ENCODE measurements at places on chromosomes 11 and 22. TPM values are rescaled to one million over a fixed set of nuclear protein-coding genes. Genes with fewer than 3 reads are reported as not detected.

DNA sequence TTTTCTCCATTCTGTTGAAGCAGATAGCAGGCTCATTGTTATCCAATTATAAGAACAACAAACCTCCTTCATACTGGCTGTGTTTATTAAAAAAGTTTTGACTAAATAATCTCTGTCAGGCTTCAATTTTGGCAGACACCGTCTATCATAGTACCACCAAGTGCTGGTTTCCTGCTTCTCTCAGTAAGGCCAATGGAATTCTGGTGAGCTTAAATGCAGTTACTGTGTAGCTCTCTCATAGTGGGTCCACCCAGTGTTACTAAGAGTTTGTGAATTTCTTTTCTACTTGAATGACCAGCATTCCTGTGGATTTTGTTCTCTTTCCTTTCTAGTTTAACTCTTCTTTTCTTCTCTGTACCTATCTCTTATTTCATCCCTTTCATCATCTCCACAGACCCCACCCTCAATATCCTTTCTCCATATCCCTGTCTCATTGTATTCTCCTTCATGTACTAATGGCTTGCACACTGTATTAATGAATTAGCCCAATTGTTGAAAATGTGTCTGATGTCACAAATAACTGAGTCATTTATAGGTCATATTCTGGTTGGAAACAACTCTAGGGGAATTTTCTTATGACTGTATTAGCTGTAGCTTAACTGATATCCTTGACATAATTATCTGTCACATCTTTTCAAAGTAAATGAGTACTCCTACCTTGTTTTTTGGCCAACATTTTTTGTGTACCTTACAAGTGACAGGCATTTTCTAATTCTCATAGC, 372.1 kb downstream of the FAT3 start:
- H3K4me3 ChIP-seq: no peak overlapping the region
- H3K4me1 ChIP-seq: no peaks in the 10 kb centered on the region

DNA sequence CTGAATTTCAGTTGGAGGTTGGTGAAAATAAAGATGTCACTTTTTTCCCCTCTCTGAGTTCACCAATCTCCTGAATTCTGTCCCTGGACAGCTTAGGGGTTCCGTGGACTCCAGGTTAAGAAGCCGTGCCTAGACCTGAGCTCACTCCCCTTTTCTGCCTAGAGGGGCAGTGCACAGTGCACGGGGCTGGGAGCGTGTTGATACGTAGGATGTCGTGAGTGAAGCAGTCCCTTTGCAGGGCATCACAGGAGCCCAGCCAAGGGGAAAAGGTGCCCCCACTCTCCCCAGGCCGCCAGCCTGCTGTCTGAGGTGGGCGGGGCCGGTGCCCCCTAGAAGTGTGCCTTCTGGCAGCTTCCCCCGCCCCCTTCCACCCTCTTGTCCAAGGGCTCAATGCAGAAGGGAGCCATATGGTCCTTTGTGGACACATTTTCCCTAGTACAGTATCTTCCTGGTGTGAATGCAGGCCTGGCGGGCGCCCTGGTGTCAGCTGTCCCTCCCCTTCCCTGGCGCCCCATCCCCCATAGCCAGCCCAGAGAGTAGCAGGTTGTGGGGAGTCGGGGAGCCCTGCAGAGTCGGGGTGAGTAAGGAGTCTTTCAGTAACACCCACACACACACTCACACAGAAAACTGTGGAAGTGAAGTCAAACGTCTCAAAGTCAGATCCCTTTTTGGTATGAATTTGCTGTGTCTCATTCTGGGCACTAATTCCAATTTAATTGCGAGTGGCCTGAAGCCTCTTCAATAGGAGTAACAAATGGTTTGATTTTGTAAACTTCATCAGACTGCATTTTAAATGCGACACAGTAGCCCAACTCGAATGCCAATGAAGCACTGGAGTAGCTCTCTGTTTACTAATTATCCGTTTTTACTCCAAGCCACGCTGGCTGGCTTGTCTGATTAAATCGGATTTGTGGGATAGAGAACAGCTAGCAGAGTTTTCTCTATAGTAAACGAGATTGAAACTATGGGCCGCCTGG, 67.5 kb upstream of the NNMT start:
- no peaks in the 10 kb centered on the region for H3K36me3 ChIP-seq
- no peaks in the 10 kb centered on the region for H3K4me1 ChIP-seq
- DNase-seq: no peak
- no peak overlapping the region for H3K27ac ChIP-seq
- H3K27me3 ChIP-seq: no peaks in the 10 kb centered on the region

The MORC2 gene
- 2.4 TPM for polyA plus RNA-seq

DNA sequence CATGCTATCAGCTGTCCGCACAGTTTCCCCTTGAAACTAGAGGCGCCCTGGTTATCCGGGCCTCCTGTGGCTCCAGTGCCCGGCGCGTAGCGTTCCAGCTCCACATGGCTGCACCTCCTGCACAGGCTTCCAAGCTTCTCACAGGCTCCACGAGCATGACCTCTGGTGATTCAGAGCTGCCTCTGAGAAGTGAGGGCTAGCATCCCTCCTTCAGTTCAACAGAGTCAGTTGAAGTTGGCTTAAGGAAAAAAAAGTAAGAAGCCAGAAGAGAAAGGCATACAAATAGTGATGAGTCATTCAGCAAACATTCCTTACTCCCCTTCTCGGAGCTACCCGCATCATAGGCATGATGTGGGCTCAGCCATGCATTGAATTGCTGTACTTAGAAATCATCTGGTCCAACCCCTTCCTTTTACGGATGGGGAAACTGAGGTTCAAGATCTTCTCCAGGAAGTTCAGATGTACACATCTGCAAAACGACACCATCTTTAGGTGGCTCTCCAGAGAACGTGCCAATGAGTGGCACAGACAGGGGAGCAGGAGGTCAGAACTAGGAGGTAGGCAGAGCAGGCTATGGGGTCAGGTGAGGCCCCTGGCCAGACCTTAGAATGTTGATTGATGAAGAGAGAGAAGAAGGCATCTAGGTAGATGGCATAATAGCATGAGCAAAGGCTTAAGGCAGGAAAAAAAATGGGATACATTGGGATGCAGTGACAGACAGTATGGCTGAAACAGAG, 216.3 kb upstream of the TBCEL start:
- H3K4me1 ChIP-seq: no peaks in the 10 kb centered on the region
- H3K27me3 ChIP-seq: no peaks in the 10 kb centered on the region
- DNase-seq: no peak
- no peak overlapping the region for H3K27ac ChIP-seq
- H3K36me3 ChIP-seq: no peaks in the 10 kb centered on the region
- no peak overlapping the region for H3K4me3 ChIP-seq

GRCh38 chr11:76657187-76658170, 13.1 kb downstream of the LRRC32 start:
- no peak for DNase-seq
- no peaks in the 10 kb centered on the region for H3K27me3 ChIP-seq
- no peak overlapping the region for H3K27ac ChIP-seq
- H3K4me3 ChIP-seq: no peak overlapping the region

- no peak overlapping the region for H3K4me3 ChIP-seq
- DNase-seq: no peak
- H3K4me1 ChIP-seq: no peaks in the 10 kb centered on the region
- H3K36me3 ChIP-seq: no peaks in the 10 kb centered on the region
- no peaks in the 10 kb centered on the region for H3K27me3 ChIP-seq
Measured at GRCh38 chr11:47111318-47111804, 65.3 kb downstream of the ARFGAP2 start.

GRCh38 chr11:64409278-64409677, 50.3 kb downstream of the RPS6KA4 start:
- no peaks in the 10 kb centered on the region for H3K27me3 ChIP-seq
- DNase-seq: no peak
- H3K27ac ChIP-seq: peak overlapping the region; percentile 44
- H3K4me1 ChIP-seq: peaks cover 41% of the 10 kb centered on the region

The OR10A2 gene
- polyA plus RNA-seq: not detected

- H3K27ac ChIP-seq: no peak overlapping the region
- no peaks in the 10 kb centered on the region for H3K4me1 ChIP-seq
- DNase-seq: no peak
Measured at GRCh38 chr11:88183233-88183632, 8.0 kb upstream of the RAB38 start.

GRCh38 chr11:69193629-69194028, 37.9 kb downstream of the SMIM38 start:
- H3K4me1 ChIP-seq: no peaks in the 10 kb centered on the region
- H3K27ac ChIP-seq: no peak overlapping the region
- H3K27me3 ChIP-seq: no peaks in the 10 kb centered on the region
- DNase-seq: no peak
- no peak overlapping the region for H3K4me3 ChIP-seq

DNA sequence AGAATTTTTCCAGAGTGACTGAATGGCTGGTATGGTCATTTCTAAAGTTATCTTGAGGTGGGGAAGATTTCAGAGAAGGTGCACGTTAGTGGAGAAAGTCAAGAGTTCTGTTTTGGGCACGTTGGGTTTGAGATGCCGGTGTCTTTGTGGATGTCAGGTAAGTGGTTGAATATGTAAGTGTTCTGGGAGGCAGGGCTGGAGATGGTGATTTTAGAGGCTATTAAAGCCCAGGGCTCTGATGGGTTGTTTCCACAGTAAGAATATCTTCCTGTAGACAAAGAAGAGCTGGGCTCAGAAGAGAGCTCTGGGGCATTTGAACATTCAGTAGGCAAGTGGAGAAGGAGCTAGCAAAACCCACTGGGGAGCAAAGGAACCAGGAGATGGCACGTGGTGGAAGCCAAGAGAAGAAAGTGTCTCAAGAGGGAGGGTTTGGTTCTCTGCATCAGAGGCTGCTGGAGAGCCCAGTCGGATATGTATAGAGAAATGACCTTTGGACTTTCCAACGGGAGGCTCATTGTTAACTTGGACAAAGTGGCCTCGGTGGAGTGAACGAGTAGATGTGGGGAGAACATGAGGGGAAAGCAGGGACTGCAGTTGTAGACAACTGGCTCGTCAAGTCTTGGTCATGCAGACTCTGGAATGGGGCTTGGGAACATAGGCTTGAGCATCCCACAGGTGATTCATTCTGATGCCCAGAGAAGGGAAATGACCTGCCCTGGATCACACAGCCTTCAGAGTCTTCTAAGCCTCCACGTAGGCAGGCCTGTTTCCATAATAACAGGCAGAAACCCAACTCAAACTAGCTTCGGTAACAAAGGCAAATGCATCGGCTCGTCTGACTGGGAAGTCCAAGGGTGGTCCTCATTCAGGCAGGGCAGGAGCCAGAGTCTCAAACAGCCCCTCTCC, 98.4 kb upstream of the PARVA start:
- peaks cover 18% of the 10 kb centered on the region for H3K36me3 ChIP-seq
- no peaks in the 10 kb centered on the region for H3K27me3 ChIP-seq
- no peak for DNase-seq
- H3K27ac ChIP-seq: no peak overlapping the region

GRCh38 chr11:116654526-116654925, 118.3 kb downstream of the BUD13 start:
- no peaks in the 10 kb centered on the region for H3K4me1 ChIP-seq
- no peaks in the 10 kb centered on the region for H3K27me3 ChIP-seq
- no peaks in the 10 kb centered on the region for H3K36me3 ChIP-seq
- H3K27ac ChIP-seq: no peak overlapping the region
- DNase-seq: no peak

The DDIAS gene
- polyA plus RNA-seq: 6.0 TPM

DNA sequence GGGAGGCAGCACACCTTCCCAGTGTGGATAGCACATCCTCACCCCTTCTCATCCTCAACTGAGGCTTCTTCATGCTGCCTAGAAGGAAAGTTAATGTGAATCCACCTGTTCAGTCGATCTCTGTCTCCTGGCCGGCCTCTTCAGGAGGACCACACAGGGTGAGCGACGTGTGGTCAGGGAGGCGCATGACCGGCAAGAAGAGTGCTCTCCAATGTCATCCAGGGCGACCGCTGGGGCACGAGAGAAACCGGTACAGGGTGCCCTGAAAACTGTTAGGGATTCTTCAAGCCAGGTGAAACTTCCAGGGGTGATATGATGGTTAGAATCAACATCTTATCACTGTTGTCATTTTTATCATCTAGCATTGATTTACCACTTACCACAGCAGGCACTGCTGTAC, 43.0 kb downstream of the IGSF9B start:
- H3K4me3 ChIP-seq: no peak overlapping the region
- H3K4me1 ChIP-seq: no peaks in the 10 kb centered on the region
- H3K27ac ChIP-seq: no peak overlapping the region
- H3K36me3 ChIP-seq: no peaks in the 10 kb centered on the region
- no peak for DNase-seq
- no peaks in the 10 kb centered on the region for H3K27me3 ChIP-seq

- no peak overlapping the region for H3K4me3 ChIP-seq
- no peaks in the 10 kb centered on the region for H3K36me3 ChIP-seq
- DNase-seq: no peak
- no peaks in the 10 kb centered on the region for H3K4me1 ChIP-seq
Measured at GRCh38 chr11:108405706-108406105, 61.6 kb downstream of the C11orf65 start.

DNA sequence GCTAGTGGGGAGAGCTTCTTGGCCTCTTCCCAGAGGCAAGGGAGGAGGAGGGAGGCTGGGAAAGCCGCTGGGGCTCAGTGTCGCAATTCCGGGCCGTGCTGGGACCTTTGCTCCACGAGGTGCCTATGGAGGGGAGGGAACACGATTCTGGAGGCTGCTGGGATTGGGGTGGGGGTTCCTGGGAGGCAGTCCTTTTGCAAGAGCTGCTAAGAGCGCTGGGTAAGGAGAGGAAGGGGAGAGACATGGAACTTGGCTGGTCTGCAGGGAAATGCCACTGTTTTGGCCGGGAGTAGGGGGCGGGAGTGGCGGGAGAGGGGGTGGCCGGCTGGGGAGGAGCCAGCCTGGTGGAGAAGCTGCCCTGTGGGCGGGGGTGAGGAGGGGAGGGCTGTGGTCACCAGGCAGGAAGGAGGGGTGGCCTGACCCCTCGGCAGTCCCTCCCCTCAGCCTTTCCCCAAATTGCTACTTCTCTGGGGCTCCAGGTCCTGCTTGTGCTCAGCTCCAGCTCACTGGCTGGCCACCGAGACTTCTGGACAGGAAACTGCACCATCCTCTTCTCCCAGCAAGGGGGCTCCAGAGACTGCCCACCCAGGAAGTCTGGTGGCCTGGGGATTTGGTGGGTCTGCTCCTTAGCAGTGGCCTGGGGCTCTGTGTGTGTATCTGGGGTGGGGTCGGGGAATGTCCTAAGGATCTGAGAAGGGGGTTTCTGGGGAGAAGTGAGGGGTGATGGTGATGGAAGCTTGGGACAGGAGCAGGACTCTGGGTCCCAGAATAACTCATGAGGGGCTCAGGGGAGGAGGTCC, at the start of gene NR1H3:
Gene NR1H3 (plus strand): TSS at position 480 of the 800 bp plus-strand sequence. CDS start 1,221 bp downstream, outside the sequence.
- peaks cover 36% of the 10 kb centered on the region for H3K4me1 ChIP-seq
- no peaks in the 10 kb centered on the region for H3K36me3 ChIP-seq
- no peaks in the 10 kb centered on the region for H3K27me3 ChIP-seq
- peak; percentile 42 for DNase-seq
- H3K4me3 ChIP-seq: peak within 1 kb of the TSS; percentile 62
